ENCODE measurements at places on chromosomes 13 and 19.

GRCh38 chr13:113763961-113764792 is 5.2 kb downstream of the TMEM255B start:
- DNase-seq = no peak

- DNase-seq = no peak
Measured at GRCh38 chr19:13091400-13092157, 11.1 kb downstream of the LYL1 start.

DNA sequence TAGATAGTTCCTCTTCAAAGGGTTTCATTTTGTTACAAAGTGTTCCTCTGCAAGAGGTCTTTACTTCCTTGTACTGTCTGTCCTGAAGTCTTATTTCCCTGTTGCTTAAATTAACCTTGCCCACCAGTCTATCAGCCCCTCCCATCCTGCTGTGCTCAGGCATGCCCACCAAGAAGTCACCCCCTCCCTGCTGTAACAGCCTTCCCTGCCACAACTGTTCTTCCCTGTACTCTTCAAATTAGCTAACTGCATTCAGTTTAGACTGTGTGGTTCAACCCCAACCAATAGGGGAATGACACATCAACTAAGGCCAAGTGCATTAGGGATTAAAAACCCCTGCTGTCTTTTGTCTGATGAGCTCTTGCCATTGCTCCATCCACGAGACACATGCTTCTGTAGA is 34.4 kb upstream of the ZNF562 start:
- DNase-seq = no peak

GRCh38 chr13:111165241-111166010 is 50.3 kb downstream of the ARHGEF7 start:
- DNase-seq = no peak

DNA sequence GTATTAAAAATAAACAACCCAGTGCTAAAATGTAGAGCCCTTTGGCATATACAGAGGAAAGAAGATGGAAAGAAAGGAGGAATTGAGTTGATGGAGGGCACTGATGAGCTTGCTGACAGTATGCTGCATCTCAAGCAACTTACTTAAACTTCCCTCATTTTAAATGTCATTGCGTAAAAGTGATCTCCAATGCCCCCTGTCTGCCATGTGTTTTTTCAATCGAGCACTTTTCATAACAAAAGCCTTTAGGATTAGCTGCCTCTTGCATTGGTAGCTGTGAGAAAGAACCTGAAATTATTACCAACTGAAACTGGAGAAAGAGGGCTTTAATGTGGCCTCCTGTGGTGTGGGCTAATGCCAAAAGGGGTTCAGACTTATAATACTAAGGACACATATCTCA is 541.6 kb downstream of the SUCLA2 start:
- DNase-seq = no peak

- no peak for DNase-seq
Measured at GRCh38 chr19:35842666-35843272, 9.5 kb downstream of the NPHS1 start.

- DNase-seq = peak; percentile 85
Measured at GRCh38 chr13:102798581-102799425, at the start of the genes BIVM and POGLUT2. Gene BIVM (plus strand): TSS chr13:102799119. CDS start chr13:102807268, 8,149 bp downstream. Gene POGLUT2 (minus strand): TSS chr13:102798976. CDS start chr13:102798670, 306 bp downstream.
